Germinal center (tissue), 1 donor: ENCODE measurements at places on chromosomes 5 and 9.

- no peak for DNase-seq
These were observed 94.3 kb upstream of the ARRDC3 start for GRCh38 chr5:91477408-91477807.

- no peak for DNase-seq
These were observed 76.6 kb upstream of the ADAMTS16 start for GRCh38 chr5:5063533-5063953.

DNA sequence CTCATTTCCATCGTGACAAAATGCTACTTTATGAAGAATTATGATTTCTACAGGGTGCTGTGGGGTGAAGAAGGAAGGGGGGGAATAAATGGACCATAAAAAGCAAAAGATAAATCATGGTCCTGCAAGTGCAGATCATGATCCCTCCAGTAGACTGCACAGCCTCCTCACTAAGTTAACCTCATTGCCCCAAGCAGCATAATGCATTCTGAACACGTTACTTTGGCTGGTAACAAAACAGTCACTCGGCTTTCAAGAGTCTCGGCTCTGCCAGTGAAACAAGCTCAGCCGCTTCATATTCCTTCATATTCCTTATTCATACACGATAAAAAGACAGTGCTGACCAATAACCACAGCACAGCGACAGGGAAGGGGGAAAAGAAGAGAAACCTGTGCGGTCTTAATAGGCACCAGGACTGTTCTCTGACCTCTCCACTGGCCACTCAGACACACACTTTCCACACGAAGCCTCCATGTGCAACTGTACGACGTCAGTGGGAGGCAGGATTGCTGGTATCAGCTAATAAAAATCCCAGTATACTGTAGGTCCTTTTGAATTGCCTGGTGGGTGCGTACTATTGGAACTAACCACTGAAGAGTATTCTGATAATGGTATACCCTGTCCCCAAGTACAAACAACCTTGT lies 60.5 kb downstream of the ANKH start:
- no peak for DNase-seq

DNA sequence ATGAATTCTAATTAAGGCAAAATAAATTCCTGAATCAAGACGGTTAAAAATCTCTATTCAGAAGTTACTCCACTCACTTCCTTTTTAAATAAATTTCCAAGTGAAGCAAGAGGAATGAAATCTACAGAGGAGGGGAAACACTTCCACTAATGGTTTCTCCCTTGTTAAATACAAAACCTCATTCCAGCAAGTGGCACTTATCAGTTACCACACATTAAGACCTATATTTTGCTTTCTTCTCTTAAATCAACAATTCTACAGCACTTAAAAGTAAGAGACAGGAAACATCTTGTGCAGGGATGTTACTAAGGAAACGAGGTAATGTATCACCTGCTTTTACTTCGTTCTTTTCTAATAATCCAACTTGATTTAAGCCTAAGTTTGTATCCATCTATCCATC lies 172.6 kb downstream of the RAPGEF6 start:
- no peak for DNase-seq

DNA sequence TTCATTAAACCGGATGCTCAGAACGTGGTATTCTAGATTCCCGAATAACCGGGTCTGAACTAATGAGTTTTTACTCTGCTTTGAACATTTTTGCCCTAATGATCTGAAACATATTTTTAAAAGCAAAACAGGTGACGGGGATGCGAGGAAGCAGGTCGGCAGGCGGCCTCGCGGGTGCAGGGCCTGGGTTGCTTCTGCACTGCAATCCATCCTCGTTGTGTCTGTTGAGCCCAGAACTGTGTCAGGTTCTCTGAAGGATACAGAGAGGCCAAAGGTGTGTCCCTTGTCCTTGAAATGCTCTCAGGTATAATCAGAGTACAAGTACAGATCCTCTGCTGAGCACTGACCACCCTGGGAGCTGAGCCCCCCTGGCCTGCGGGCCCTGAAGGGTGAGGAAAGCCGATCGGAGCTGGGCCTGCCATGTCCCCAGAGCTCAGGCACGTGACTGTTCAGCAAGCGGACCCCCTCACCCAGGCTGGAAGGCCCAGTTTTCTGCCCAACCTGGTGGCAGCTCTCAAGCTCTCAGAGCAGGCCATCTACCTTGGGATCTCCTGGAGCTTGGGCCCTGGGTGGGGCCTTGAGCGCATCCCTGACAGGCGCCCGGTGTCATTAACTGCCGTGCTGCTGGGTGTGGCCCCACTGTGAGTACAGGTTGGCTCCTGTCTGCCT lies 151.8 kb downstream of the OLFM1 start:
- DNase-seq: no peak

DNA sequence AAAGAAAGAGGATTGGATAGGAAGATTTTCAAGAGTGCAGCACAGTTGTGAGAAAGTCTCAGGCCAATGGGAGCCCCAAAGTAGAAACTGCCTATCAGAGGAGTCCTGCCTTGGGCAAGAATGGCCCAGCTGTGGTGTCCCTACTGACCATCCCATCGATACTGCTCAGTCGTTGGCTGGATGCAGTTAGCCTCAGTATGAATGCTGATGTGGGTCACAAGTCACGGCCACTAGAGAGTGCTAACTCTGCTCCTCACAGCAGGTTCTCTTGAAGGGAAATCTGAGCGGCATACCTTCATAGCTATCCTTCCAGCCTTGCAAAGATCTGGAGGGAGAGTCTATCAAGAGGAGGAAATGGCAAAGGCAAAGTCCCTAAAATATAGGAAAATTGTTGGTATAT lies 11.6 kb upstream of the CETN3 start:
- no peak for DNase-seq

- DNase-seq: no peak
These were observed 9.0 kb downstream of the RASA1 start for GRCh38 chr5:87276655-87277054.
